T-cell (primary cell): ENCODE measurements at places on chromosomes 5 and 9.

- no peak for DNase-seq
These were observed 569.9 kb downstream of the RAB3C start for GRCh38 chr5:59152701-59153245.

GRCh38 chr9:103798620-103799019 is 295.5 kb upstream of the SMC2 start:
- no peak for DNase-seq

DNA sequence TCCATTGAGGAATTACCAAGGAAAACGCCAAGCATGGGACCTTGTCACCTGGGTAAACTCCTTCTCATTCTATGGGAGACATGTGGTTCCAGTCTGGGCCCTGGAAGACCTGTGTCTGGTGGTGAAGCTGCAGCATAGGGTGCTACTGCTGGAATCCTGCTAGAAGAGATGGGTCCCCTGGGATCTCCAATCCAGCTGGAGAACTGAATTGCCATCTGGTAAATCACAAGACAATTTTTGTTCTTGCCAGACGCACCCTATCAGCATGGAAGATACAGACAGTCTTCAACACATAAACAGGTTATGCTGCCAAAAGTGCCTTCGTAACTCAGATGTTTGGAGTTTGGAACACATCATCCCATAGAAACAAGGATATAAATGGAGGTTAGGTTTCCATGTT is 424.0 kb upstream of the BRINP1 start:
- no peak for DNase-seq

GRCh38 chr5:35229076-35230037 is 930 bp downstream of the PRLR start:
- no peak for DNase-seq

DNA sequence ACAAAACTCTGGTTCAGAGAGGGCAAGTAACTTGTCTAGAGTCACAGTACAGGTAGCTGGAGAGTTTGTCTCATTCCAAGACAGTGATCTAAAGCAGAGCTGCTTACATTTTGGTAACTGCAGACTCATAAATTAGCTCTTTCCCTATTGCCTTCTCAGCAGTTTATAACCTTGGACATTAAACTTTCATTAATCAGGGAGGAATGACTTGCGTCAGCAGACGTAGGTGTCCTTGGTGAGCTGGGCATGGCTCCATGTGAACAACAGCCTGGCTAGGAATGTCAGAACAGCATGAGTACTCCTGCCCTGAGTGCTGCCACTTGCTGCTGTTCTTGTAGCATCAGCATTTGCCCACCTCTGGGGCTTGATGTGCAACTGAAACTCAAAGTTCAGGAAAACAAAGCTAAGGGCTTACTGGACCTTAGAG is 2.2 kb upstream of the ALDOB start:
- DNase-seq, result no peak

DNA sequence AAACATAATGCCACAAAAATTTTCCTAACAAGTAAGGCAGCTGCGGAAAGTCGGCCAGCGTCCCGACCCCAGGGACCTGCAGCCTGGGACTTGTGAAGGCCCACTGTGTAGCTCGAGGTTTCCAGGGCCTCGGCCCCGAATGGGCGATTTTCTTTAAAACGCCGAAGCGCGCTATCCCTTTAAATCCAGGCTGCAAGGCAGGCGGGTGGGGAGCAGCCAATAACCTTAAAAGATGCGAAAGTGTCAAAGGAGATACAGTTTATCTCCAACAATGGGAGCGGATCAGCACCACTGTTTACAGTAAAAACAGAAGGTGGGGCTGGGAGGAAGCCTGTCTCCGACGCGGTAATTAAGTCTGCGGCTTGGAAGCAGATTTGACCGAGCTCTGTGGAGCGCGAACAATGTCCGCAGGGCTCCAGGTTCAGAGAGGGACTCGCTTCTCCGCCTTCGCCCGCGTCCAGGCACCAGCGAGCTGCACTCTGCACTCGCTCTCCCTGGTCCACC is 1.7 kb upstream of the ZSWIM6 start:
- DNase-seq, result peak; percentile 52
